ENCODE measurements at places on chromosomes 7 and 10. TPM values are rescaled to one million over a fixed set of nuclear protein-coding genes. Genes with fewer than 3 reads are reported as not detected.

Gene CPXM2
- total RNA-seq: not detected

Gene RALA
- 30.8 TPM for total RNA-seq

Gene NPFFR1
- not detected for total RNA-seq

Gene LIPF
- not detected for total RNA-seq

Gene ITGA8
- not detected for total RNA-seq

Gene PLAC9
- not detected for total RNA-seq

Gene LIPN
- not detected for total RNA-seq

Gene MMD2
- not detected for total RNA-seq

Gene ZNF775
- 4.2 TPM for total RNA-seq

Gene MYOF
- 2.6 TPM for total RNA-seq

Gene OR6V1
- not detected for total RNA-seq

Gene PRKRIP1
- 27.5 TPM for total RNA-seq

Gene CDK14
- 0.18 TPM for total RNA-seq

Gene NCF1
- total RNA-seq: 2.2 TPM

Gene PDE1C
- total RNA-seq: not detected

Gene DYDC2
- total RNA-seq: not detected

Gene BLNK
- total RNA-seq: not detected

Gene ABCC2
- 1.3 TPM for total RNA-seq

Gene CAMK2B
- 0.27 TPM for total RNA-seq

Gene GBX1
- not detected for total RNA-seq

Gene TRIM8
- 54.4 TPM for total RNA-seq

Gene UBE2H
- 30.0 TPM for total RNA-seq

Gene INA
- total RNA-seq: 0.25 TPM

All from T-helper 2 cell treated with Interferon-gamma antibody and Interleukin-4, amounts not matched to agents 100 ng/mL and 5 ng/mL, for 36 hours (primary cell).